ENCODE measurements at places on chromosomes 2 and 18.

DNA sequence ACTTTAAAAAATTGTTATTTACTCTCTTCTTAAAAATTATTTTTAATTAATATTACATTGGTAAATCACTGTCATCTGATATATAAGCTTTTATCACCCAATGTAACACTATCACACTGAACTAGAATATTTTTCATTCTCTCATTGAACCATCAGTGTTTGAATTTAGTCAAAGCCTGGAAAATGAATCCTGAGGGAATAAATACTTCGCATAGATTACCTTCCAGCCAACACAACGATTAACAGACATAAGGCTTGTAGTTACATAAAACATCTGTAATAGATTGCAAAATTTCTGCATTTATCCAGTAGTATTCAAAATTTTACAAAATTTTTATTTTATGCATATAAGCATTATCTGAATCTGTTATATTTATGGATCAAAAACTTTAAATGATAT lies 314.9 kb downstream of the ERBB4 start:
- no peak for DNase-seq

- DNase-seq, result peak; percentile 79
Observed at GRCh38 chr2:195151711-195152110, 505.3 kb upstream of the SLC39A10 start.

- no peak for DNase-seq
Observed at GRCh38 chr2:181877181-181877664, 14.3 kb upstream of the ITPRID2 start.

- DNase-seq, result no peak
Observed at GRCh38 chr2:232026910-232027309, 65.4 kb downstream of the DIS3L2 start.

GRCh38 chr2:241087420-241088268 lies 14.4 kb downstream of the MTERF4 start:
- no peak for DNase-seq

GRCh38 chr2:46841621-46842020 lies 74.0 kb downstream of the MCFD2 start:
- no peak for DNase-seq

GRCh38 chr18:56977771-56978170 lies 169.1 kb upstream of the BOD1L2 start:
- DNase-seq, result no peak

DNA sequence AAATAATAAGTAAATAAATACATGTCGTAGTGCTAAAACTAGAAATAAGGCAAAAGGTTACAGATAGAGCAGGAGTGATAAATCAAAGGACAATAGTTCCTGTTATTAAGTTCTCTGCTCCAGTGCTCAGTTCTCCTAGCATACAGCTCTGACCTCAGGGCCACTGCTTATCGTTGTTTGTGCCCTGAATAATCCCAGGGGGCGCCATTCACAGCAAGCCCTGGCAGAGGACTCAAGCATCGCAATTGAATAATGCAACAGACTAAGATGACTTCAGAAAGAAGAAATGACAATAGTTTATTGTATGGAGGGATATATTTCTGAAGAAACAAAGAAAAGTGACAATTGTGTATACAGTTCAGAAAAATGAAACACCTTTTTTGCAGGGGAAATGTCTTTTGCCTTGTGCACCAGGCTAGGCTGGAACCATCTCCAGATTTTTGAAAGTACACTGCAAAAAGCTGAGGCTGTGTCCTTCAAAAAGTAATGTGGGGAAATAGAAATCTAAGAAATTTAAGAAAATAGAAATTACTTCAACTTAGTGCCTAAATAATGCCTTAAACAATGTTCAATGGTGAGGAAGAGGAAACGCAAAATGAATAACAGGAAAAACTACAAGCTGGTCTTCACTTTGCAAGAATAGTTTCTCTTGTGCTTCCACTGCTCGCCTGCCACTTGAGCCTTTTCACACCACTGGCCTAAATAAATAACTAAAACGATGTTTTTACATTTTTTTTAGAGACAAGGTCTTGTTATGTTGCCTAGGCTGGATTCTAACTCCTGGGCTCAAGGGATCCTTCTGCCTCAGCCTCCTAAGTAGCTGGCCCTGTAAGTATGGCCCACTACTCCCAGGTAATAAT lies 19.0 kb upstream of the CCNYL1 start:
- DNase-seq, result no peak

DNA sequence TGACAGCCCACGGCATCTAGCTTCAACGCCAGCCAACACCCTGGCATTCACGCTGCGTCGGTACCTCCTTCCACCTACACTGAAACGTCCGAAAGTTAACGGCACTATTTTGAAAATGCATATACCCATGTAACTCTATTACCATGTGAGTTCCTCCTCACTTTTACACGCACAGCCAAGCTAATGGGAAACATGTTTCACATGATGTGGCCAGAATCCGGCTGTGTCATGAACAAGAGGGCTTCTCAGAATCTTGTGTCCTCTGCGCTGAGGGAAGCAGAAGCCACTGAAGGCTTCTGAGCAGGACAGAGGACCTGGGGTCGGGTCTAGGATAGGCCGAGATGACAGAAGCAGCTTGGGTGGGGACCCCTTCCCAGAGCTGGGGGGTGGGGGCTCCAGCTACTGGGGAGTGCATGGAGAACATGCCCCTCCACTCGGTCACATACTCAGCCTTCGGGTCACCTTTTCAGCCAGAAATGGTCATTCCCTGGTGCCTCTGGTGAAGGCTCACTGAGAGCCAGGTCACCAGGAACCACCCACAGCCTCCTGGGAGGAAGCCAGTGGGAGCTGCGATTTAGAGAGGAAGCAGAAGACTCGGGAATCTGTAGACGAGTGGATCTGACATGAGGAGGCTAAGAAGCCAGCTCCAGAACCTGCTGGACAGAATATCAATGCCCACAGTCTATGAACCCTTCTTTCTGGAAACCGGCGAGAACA lies 41.5 kb downstream of the HDAC4 start:
- DNase-seq, result no peak

GRCh38 chr2:38535744-38536506 lies 66.8 kb downstream of the HNRNPLL start:
- no peak for DNase-seq

GRCh38 chr2:211128287-211128686 lies 571.9 kb downstream of the CPS1 start:
- DNase-seq, result no peak

DNA sequence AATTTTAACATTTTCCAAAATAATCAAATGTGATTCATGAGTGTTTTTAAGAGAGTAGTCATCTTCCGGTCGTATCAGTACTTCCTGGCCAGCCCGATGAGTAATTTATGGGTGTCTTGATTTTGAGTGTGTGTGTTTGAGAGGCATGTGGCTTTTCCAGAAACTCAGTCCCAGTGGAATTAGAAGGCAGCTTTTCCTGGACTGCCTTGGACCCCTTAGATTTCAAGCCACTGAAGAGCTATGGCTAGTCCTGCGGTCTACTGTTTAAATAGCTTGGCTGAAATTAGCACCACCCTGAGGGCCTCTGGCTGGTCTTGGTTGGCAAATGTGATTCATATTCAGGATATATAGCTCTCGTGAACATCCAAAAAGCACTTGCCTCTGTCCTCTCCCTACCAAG lies 59.4 kb downstream of the HK2 start:
- DNase-seq, result no peak

DNA sequence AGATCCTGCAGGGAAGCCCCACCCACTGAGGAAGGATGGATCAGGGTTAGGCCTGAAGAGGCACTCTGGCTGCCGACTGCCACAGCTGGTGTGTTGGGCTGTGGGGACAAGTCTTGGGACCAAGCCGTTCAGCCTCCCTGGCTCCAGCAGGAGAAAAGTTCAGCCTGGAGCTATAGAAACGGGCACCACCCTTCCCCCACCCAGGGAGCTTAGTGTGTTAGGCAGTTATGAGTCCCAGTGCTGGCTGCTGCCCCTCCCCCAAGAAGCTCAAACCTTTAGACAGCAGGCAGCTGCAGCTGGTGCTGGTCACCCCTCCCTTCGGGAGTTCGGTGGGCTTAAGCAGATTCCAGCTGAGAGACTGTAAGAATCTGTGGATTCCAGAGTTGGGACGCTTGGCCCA lies 447.1 kb upstream of the HS6ST1 start:
- no peak for DNase-seq

DNA sequence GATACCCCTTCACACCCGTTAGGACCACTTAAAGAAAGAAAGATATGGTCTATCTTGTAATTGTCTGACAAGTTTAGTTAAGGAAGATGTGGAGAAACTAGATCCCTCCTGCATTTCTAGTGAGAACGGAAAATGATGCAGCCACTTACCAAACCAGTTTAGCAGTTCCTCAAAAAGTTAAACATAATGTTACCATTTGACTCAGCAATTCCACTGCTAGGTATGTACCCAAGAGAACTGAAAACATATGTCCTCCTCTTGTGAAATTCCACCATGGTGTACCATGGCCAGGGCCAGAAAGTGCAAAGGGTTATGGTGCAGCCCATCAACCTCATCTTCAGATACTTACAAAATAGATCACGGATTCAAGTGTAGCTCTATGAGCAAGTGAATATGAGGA lies 79.0 kb upstream of the ID2 start:
- no peak for DNase-seq

DNA sequence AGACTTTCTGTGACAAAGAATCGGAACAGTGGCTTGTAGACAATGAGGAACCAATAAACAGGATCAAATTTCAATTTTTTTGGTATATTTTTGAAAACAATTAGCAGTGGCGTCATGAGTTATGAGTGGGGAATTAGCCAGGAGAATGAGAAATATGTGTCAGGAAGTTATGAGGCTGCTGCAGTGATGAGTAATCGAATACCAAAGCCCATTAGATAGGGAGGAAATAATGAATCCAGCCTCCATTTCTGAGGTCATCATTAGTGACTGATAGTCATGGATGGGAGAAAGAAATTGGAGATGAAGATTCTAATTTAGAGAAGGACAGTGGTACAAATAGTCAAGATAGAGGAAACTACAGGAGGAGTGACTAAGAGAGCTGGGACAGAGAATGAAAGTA lies 673.1 kb upstream of the VRK2 start:
- no peak for DNase-seq

- DNase-seq, result no peak
Observed at GRCh38 chr2:148058641-148059040, 37.8 kb downstream of the MBD5 start.

- DNase-seq, result no peak
Observed at GRCh38 chr18:35390951-35391700, 14.0 kb upstream of the ZNF396 start.
